Ammon's horn (tissue), 1 donor: ENCODE measurements at places on chromosomes 6 and 20.

- no peak for DNase-seq
These were observed 64.6 kb downstream of the MYO6 start for GRCh38 chr6:75813476-75814250.

GRCh38 chr6:14384175-14384949, 266.8 kb downstream of the CD83 start:
- no peak for DNase-seq

- no peak for DNase-seq
These were observed 216.1 kb downstream of the ALDH8A1 start for GRCh38 chr6:134733801-134734200.

GRCh38 chr20:43463527-43464218, 6.0 kb downstream of the SRSF6 start:
- no peak for DNase-seq

DNA sequence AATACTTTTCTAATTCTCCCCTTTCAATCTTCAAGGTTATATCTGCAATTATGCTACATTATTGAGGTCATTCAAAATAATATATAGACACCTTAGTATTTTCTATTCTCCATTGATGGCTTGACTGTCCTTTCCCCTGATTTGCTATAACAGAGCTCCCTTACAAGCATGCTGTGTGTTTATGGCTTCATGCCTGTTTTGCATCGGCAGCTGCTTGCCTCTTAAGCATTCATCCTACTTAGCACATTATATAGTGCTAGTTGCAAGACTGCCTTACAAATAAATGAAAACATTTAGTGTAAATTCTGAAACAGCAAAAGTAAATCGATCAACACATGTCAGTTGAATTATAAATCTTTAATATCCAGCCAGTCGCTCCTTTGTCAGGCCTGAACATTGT, 476.2 kb upstream of the POU3F2 start:
- DNase-seq: peak; percentile 31

GRCh38 chr6:170056278-170056711, 234.6 kb downstream of the DLL1 start:
- no peak for DNase-seq

- no peak for DNase-seq
These were observed 211.0 kb downstream of the MOXD1 start for GRCh38 chr6:132190097-132190814.

GRCh38 chr20:17536944-17537444, 5.8 kb upstream of the BFSP1 start:
- DNase-seq: peak; percentile 83

DNA sequence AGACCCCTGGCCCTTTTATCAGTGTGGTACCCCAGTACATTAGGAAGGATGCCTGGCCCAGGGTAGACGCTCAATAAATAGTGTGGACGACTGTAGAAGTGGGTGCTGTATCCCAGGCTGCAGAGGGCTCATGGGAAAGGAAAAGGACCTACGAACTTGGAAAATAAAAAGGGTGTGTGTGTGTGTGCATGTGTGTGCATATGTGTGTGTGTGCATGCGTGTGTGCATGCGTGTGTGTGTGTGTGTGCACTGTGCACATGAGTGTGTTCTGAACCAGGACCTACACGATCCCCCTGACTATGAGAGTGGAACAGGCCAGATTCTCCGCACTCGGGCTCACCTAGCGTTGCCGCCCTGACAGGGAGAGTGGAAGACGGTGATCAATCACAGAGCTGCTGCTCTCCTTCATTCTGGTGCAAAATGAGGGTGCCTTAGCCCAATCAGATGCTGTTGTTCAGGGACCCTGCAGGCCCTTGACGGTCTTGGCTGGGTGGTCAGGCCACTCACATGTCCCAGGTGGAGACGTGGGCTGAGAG, 3.5 kb upstream of the UNC93A start:
- DNase-seq: no peak

DNA sequence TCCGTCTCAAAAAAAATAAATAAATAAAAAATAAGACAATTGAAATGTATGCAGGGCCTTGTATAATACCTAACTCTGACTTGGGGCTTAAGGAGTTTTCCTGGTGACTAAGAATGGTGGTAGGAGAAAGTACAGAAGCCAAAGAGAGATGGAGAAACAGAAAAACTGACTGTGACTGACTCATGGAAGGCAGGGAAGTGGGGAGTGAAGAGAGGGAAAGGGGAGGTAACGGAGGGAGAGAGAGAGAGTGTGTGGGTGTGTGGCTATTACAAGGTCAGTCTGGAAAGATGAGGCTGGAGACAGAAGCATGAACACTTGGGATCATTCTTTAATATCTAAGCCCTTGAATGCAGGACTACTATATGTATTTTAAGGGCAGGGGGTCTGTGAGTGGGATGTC, 38.5 kb downstream of the SNRNP48 start:
- no peak for DNase-seq

- DNase-seq: no peak
These were observed 2.6 kb downstream of the EPHA7 start for GRCh38 chr6:93416571-93417420.

DNA sequence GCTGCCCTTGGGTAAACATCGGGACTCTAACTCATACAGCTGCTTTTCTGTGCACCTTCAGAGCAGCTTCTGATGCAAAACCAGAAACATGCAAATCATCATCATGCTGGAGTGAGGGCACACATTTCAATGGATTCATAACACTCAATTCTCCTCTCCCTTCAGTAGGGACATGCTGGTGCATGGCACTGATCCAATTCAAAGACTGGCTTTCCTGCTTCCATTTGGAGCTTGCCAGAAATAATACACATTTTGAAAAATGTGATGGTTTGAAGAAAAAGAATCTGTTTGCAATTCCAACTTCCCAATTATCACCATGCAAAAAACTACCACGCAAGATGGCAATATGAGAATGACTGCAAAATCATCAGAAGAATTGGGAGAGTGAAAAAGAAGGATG, 65.2 kb upstream of the PDE10A start:
- DNase-seq: peak; percentile 33

- DNase-seq: no peak
These were observed 117.0 kb downstream of the ERMARD start for GRCh38 chr6:169868458-169868857.

GRCh38 chr6:33156561-33156960, 35.7 kb downstream of the COL11A2 start:
- no peak for DNase-seq

DNA sequence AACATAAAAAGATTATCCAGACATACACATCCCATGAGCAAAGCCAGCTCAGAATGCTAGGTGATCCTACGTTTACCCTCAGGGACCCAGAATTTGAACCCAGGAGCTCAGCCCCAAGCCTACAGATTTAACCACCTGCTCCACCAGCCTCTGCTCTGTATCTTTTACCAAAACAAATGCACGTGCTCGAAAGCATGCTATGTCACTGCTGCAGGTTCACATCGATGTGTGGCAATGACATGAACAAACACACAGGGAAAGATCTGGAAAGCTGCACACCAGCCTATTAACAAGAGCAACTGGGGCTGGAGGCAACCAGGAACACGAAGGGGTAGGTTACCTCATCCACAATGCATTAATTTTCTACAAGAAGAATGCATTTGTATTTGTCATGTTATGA, 32.1 kb downstream of the PREX1 start:
- DNase-seq: no peak

DNA sequence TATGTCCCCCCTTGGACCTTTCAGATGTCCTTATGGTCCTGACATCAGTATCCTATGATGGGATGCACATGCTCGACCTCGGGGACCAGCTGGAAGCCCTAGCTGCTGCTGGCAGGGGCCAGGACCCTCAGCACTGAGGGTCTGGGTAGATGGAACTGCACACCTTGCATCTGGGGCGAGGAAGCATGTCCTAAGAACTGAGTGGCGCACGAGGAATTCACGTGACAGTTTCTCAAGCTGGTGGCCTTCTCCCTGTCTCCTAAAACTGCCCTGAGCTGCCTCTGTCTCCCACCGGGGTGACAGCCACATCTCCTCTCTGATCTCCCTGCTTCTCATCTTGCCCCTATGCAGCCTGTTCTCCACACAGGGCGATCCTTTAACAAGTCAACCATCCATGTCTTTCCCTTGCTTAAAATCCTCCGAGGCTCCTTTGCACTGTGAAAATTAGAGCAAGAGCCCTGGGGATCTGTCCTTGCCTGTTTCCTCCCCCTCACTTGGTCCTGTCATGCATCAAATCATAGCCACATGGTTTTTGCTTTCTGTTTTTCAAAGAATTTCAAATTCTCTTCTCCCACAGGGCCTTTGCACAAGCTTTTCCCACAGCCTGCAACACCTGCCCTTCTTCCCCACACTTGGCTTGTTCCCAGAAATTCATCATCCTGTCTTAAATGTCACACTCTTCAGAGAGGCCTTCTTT, 107.7 kb downstream of the CDH26 start:
- DNase-seq: no peak

DNA sequence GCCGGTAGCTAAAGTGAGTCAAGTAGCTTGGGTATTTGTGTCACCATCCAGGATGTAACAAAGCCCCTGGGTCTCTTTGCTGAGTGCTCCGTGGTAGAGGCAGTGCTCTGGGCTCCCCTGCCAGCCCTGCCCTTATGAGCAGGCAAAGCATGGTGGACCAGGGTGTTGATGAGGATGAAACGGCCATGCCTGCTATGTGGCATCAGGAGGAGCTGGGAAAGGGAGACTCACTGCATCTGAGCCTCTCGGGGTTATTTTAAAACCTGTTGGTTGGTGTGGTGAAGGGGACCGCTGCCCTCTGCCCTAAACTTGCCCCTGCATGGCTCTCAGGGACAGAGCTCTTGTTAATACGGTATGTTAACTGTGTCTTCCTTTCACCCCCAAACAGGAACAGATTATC, 143.1 kb downstream of the DTNBP1 start:
- no peak for DNase-seq

DNA sequence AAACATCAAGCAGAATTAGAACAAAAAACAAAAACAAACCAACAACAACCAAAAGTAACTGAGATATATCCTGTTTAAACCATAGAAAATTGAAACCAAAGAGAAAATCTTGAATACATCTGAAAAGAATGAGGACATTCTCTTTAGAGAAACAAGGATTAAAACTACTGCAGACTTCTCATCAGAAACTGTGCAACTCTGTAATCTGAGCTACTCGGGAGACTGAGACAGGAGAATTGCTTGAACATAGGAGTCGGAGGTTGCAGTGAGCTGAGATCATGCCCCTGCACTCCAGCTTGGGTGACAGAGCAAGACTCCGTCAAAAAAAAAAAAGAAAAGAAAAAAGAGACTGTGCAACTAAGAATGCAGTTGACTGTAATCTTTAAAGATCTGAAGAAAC, 153.4 kb downstream of the SYNDIG1 start:
- no peak for DNase-seq

- no peak for DNase-seq
These were observed 75.7 kb downstream of the SYNJ2 start for GRCh38 chr6:158057213-158057987.

DNA sequence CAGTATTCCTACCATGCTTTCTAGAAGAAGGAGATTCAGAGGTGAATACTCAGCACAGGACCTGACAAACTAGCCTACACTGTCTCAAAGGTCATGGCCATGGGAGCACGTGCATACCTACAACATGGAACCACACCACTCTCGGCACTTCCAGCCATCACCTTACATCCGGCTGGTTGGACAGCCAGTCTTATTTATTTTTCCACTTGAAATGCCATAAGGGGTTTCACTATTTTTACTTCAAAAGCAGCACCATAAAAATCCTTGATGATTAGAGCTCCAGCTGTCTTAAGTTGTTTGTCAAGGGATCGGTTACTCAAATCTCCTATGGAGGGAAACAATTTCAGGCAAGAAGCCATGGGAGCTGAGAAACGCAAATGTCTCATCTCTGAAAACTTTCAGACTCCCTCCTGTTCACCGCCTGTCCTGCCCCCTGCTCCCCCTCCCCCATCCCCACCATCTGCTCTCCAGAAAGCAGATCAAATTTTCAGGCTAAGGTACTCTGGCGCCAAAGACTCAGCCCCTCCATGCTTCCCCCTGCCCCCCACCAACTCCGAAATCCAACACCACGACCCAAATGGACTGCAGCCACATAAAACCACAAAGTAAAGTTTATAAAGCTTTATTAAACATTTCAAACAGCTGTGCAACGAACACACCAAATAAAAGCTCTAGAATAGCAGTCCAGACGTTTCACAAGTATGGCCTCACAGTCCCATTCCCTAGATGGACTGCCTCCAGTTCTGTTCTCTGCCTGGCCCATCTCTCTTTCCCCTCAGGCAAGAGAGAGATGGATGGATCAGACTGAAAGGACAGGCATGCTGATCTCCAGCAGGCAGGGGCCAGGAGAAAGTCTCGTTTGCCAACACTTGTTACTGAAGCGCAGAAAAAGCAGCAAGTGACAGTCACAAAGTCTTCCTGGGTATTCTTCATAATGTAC, 4.0 kb upstream of the NNAT start:
- no peak for DNase-seq

DNA sequence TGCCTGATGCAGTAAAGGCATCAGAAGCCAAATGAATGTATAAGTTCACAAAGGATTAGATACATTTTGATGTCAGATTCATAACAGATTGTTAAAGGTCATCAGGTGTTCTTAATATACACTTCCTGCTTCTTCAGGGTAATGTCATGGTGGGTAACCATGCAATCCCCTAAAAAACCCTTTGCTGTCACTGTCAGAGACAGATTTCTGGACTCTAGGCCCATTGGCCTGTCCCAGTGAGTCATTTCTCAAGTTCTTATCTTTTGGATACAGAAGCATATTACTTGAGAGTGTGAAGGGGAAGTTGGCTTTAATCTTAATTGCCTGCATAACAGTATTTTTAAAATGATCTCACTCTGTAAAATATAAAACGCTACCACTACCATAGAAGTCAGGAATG, 895.6 kb upstream of the MAP3K7 start:
- no peak for DNase-seq

- DNase-seq: no peak
These were observed 11.4 kb downstream of the RTN4IP1 start for GRCh38 chr6:106617857-106618256.

- no peak for DNase-seq
These were observed 213.9 kb downstream of the PREX1 start for GRCh38 chr20:48613926-48614325.

DNA sequence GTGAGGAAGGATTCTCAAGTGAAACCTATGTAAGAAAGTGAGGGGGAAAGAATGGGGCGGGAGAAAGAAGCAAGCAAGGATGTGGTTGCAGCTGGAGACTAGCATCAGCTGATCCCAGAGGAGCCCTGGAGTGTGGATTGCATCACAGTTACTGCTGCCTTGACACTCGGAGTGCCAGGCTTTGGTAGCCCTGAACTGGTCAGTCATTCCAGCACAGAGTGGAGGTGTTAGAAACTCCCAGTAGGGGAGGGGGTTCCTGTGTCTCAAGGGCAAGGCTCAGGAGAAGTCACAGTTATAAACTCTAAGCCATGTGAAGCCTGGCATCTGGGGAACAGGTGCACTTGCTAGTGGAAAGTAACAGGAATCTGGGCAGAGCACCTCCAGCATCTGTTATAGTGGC, 23.5 kb downstream of the SNAP25 start:
- DNase-seq: no peak

GRCh38 chr6:128532827-128533226, 12.4 kb upstream of the PTPRK start:
- DNase-seq: no peak
